ENCODE measurements at places on chromosomes 11 and 22.

DNA sequence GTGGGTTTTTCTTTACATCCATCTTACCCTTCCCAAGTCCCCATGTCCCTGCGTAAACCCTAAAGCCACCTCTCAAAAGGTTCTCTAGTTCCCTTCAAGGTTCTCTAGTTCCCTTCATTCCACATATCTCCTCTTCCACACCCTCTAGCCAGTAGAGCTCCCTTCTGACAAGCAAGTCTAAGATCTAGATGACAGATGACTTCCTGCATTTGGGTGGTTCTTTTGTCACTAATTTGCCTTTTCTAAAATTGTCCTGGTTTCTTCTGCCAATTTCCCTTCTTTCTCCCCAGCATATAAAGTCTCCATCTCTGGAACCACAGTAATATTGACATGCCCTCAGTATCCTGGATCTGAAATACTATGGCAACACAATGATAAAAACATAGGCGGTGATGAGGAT, 7.8 kb downstream of the CD3E start:
- no peak for DNase-seq

DNA sequence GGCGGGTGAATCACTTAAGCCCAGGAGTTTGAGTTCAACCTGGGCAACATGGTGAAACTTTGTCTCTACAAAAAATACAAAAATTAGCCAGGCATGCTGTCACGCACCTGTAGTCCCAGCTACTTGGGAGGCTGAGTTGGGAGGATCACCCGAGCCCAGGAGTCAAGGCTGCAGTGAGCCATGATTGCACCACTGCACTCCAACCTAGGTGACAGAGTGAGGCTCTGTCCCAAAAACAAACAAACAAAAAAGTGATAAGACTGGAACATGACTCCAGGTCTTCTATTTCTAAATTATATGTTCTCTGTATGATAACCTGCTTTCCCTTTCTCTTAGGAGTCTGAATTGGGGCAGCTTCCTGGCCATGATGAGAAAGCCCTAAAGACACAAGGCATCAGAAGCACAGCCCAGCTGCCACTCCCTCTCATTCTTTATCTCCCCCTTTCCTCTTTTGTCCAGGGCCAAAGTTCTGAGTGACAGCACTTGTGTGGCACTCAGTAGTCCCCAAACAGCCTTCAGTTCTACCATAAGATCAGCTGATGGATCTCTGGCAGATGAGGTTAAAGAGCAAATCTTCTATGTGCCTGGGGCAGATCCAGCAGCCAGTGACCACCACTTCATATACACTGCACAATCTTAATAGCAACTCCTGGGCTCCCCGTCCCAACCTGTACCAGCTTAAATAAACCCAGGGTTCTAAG, 136.0 kb downstream of the C11orf58 start:
- no peak for DNase-seq

- no peak for DNase-seq
These were observed 339.4 kb downstream of the CADM1 start for GRCh38 chr11:115164774-115165173.

DNA sequence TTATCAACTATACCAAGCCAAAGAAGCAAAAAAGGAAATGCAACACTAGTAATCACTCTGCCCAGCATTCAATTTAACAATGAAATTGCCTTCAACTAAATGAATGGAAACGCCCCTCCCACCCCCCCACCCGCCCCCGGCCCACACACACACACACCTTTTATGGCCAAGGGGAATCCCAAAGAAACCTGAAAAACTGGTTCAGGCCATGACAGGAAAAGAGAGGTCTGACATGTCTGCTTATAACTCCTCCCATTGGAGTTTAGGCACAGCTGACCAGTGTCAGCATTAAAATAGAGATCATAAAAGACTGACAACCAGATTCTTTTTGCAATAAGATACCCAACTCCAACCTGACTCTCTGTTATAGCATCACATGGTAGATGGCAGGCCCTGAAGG, 42.6 kb downstream of the ACER3 start:
- DNase-seq = no peak

DNA sequence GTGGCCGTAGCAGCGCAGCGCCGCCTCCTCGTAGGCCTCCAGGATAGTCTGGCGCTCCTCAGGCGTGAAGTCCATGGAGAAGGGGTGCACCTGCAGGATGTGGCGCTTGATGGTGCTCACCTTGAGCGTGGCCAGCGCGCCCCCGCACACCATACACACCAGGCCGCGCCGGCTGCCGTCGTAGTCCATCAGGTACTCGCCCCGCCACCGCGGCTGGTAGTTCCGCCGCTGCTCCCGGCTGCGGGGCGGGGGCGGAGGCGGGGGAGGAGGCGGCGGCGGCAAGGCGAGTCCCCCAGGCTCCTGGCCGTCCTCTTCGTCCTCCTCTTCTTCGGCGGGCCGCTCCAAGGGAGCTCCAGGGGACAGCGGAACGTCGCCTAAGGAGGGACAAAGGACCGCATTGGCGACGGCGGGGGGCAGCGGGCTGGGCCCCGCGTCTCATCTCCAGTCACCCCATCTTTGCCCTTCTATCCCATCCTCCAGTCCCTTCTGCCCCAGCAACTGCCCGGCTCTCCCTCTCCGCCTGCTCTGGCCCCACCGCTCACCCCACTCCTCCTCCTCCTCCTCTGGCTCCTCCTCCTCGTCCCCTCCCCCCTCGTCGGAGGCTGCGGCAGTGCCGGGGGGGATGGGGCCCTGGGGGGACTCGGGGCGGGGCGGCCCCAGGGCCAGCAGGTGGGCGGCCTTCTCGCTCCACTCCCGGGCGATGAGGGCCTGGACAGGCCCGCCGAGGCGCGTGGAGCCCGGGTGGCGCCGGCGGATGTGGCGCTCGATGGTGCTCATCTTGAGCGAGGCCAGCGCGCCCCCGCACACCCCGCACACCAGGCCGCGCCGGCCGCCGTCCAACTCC, 4.9 kb downstream of the ZFTA start:
- no peak for DNase-seq

- no peak for DNase-seq
These were observed 49.7 kb upstream of the CARS1 start for GRCh38 chr11:3106736-3107524.

- no peak for DNase-seq
These were observed 3.5 kb downstream of the PANX1 start for GRCh38 chr11:94132152-94132558.

Measured in NCI-H1694 (cell line).